G401 (cell line): ENCODE measurements at places on chromosomes 5 and 9. TPM values are rescaled to one million over a fixed set of nuclear protein-coding genes. Genes with fewer than 3 reads are reported as not detected.

GRCh38 chr9:107172979-107173347, 110.1 kb upstream of the RAD23B start:
- DNase-seq, result no peak

GRCh38 chr9:20228096-20228495, 394.2 kb downstream of the MLLT3 start:
- DNase-seq, result no peak

DNA sequence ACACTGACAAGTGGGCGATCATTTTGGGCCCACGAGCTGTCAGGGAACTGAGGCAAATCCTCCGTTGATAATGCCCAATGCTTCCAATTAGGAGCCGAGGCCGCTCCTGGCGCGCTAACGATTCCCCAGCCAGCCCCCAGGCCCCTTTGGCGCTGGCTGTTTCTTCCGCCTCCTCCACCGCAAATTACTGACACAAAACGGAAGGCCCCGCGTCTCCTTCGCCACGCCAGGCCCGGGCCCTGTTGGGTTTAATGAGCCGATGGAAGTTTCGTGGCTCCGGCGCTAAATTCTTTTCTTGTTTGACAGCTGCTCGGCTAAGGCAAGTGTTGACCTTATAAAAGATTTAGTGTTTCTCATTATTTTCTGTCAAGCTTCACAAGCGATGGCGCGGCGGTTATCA, 25.7 kb upstream of the BARHL1 start:
- DNase-seq, result no peak

GRCh38 chr5:44845777-44846176, 37.0 kb downstream of the MRPS30 start:
- no peak for DNase-seq

GRCh38 chr9:9817176-9817575, 795.6 kb downstream of the PTPRD start:
- DNase-seq, result no peak

Gene CDC42SE2
- total RNA-seq, result 30.0 and 53.1 TPM in 2 replicates

Gene PNPLA7
- not detected in 2 replicates for total RNA-seq

Gene TNPO1
- 107 and 149 TPM in 2 replicates for total RNA-seq

DNA sequence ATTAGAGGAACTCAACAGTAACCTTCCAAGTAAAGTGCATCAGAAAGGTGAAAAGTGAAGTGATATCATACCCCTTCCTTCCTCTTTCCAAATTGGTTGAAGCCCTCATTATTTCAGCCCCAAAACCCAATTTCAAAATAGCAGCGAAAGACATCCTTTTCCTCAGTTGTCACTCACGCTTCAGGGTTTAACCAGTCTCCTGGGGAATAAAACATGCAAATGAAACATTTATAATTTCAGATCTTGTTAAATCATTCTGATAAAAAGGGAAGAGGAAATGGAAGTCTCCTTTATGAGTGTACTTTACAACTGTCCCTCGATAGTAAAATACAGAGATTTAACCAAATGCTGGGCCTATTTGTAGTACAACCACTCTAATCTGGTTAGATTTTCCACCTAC, 22.5 kb downstream of the TRPM6 start:
- DNase-seq, result no peak

GRCh38 chr5:144361406-144361805, 190.7 kb downstream of the KCTD16 start:
- no peak for DNase-seq

DNA sequence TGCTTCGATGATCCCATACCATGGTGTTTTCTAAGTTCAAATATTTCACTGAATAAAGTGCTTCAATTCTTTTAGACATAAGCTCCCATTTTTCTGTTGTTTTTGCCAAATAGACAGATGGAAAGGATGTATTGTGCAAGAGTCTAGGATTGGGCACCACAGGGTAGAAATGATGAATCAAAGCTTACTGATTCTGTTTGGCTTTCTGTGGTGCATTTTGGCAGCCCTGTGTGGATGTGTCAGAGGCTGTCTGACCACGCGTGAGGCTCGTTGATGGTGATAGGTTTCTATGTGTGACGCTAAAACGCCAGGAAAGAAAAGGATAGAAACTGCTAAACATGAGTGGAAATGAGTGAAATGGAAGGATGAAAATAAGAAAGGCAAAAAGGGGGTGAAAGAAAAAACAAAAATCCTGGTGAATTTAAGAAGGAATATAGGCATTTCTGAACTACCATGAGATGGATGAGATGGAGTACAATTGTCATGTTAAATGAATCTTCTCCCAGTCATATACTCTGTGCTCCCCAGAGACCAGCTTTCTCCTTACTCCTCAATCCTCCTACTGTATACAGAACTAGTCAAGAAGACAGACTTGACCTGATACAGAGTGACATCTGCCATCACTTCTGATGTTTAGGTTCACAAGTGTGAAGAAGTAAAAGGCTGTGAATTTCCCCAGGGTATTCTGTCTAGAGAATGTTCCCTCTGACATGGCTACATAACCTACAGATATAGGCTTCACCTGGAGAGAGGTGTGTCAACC, 54.4 kb downstream of the ANKH start:
- DNase-seq, result peak; percentile 97

Gene MRPL50
- 30.0 and 36.4 TPM in 2 replicates for total RNA-seq

DNA sequence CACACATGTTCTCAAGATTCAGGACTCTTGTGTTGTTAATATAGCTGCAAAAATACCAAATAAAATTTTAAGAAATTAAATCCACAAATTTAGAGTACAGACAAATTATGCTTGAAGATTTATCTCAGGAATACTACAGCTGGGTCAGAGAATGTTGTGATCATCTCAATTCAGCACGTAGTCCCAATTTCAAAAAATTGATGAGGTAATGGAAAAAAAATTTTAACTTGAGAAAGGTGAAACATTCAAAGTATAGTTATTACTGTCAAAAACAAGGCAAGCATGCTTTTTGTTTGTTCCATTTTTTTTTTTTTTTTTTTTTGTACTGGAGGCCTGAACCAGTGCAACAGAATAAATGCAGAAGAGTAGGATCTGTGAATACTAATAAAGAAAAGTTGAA, 29.4 kb downstream of the ICE1 start:
- no peak for DNase-seq

- no peak for DNase-seq
Measured at GRCh38 chr5:133130387-133131118, 78.7 kb downstream of the HSPA4 start.

Gene PCDHB3
- 0.92 and 2.4 TPM in 2 replicates for total RNA-seq

GRCh38 chr5:67360047-67360446, 163.4 kb upstream of the CD180 start:
- no peak for DNase-seq

- DNase-seq, result peak; percentile 37
Measured at GRCh38 chr5:170606941-170607340, 103.1 kb downstream of the KCNIP1 start.

Gene LRRC14B
- not detected in 2 replicates for total RNA-seq

Gene ACTBL2
- total RNA-seq, result not detected in 2 replicates

DNA sequence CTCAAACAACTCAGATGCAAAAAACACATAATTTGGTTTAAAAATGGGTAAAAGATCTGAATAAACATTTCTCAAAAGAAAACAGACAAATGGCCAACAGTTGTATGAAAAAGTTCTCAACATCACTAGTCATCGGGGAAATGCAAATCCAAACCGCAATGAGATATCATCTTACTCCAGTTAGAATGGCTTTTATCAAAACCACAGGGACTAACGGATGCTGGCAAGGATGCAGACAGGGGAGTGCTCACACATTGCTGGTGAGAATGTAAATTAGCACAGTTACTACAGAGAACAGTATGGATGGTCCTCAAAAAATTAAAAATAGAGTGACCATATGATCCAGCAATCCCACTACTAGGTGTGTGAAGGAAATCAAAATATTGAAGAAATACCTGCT, 589.1 kb upstream of the ADAMTS16 start:
- DNase-seq, result no peak

DNA sequence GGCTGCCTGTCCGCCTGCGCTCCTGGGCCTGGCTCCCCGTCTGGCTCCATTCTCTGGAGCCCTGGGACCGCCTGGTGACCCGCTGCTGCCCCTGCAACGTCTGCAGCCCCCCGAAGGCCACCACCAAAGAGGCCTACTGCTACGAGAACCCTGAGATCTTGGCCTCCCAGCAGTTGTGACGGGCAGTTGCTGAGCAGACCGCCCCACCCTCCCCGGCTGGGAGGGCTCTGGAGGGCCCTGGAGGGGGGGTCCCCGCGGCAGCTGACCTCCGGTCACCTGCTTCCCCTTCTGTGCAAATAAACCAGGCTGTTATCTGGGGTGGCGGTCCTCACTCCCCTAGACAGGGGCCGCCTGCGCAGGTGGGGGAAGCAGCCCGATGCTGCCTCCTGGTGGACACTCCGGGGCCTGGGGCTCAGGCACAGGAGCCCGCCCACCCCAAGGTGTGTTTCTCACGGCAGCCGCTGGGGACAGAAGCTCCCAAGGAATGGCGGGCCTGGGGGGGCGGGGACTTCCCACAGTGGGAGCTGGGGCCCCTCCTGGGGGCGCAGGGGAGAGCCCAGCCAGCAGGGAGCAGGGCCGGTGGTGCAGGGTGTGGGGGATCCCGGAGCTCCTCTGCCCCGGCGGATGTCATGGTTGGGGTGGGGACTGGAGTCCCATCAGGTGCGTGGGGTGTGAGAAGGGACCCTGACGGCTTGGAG, 4.7 kb upstream of the TUBB4B start:
- DNase-seq, result peak; percentile 73

GRCh38 chr5:77971776-77972468, 195.8 kb upstream of the TBCA start:
- no peak for DNase-seq

Gene ACOT12
- not detected in 2 replicates for total RNA-seq

Gene AQP7
- total RNA-seq, result 0.17 TPM in 1 of 2 replicates, not detected in the other

DNA sequence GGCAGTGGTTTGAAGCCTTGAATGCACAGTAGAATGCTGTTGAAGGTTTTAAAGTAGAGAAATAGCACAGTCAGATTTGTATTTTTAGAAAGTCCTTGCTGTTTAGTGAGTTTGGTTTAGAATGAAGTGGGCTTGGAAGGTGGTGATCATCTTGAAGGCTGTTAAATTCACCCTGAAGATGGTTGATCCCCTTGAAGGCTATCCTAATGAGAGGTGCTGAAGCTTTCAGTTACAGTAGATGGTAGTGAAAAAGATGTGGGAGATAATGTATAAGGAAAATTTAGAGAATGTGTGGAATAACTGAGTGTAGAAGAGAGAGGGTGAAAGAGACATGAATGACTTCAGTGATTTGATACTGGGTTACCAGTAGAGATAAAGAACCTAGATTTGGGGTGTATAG, 16.0 kb downstream of the TENT2 start:
- DNase-seq, result no peak

Gene FGF18
- total RNA-seq, result 1.5 and 2.4 TPM in 2 replicates

DNA sequence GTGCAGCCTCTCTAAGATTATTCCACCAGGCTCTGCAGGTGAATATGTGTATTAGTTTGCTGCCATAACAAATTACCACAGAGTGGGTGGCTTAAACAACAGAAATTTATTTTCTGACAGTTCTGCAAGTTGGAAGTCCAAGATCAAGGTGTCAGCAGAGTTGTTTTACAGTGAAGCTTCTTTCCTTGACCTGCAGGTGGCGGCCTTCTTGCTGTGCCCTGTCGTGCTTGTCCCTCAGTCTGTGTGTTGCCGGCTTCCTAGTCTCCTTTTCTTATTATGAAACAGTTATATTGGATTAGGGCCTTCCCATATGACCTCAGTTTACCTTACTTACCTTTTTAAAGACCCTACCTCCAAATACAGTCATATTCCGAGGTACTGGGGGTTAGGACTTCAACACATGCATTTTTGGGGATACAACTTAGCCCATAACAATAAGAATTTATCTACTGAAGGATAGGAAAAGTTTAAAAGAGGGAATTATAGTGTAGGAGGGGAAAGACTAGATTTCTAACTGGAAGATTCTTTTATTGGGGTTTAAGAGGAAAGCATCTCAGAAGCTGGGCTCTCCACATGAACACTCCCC, 97.4 kb downstream of the OSTF1 start:
- peak; percentile 27 for DNase-seq

GRCh38 chr9:2271426-2271825, 256.3 kb downstream of the SMARCA2 start:
- no peak for DNase-seq

DNA sequence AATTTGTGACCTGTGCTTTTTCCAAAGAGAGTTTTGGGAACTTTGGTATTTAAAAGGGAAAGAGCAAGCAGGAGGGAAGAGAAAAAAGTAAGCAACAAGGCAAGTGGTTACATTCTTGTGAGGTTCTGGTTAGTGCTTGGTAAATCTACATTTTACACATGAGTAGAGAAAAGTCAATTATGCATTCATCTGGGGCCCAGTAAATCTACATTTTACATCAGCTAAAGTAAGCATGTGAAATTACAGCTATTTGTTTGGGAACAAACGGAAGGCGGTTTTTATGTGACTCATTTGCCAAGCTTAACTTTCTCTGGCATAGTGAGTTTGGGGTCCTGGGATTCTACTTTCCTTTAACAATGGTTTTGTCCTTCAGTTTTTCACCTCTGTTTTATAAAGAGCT, 102.2 kb downstream of the SNX18 start:
- DNase-seq, result no peak

- DNase-seq, result no peak
Measured at GRCh38 chr5:122354293-122354692, 42.3 kb downstream of the SNCAIP start.

- no peak for DNase-seq
Measured at GRCh38 chr5:131999441-132000240, 11.8 kb downstream of the ACSL6 start.

DNA sequence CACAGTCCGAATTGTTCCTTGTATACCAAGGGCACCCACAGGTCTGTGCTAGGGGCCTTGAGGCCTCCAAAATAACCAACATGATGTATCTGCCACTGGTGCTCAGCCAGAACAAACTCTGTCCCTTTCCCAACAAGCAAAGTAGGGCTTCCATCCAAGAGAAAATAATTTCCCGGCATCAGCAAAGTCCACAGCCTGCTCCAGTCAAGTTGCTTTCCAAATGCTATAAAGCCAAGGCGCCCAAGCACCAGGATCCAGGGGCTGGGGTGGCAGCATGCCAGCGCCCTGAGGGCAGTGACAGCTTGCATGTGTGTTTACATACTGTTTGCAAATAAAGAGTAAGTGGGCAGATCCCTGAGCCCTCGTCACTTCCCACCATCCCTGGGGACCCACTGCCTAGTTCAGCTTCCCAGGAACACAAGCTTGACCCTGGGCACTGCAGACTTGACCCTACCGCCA, 155.9 kb downstream of the ERCC6L2 start:
- DNase-seq, result peak; percentile 87

DNA sequence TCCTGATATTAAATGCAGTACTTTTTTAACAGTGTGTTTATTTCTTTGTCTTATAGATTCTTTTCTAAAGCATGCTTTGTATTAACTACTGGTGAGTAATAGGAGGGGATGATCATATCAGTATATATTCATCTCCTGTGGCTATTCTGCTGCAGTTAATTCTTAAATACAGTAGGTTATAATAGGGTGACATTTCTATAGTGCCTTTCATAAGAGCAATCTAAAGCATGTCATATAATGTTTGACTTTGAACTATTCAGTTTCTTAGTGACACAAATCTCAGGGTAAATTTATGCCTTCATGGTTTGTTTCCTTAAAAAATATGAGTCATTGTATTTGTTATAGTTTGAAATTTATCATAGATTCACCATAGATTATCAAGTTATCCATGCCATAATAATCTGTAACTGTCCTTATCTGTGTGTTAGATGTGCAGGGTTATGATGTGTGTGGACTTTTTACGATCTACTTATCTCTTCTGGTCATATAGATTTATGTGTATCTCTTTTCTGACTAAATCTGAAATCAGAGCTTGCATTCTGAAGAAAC, 1019.5 kb downstream of the NR2F1-AS1 start:
- DNase-seq, result no peak
